ENCODE measurements at places on chromosomes 6 and 20. TPM values are rescaled to one million over a fixed set of nuclear protein-coding genes. Genes with fewer than 3 reads are reported as not detected.

MYT1 gene
- polyA plus RNA-seq, result not detected

SLC44A4 gene
- not detected for polyA plus RNA-seq

ECHDC1 gene
- polyA plus RNA-seq, result 65.7 TPM

PGBD1 gene
- polyA plus RNA-seq, result 1.7 TPM

TSHZ2 gene
- not detected for polyA plus RNA-seq

OVOL2 gene
- polyA plus RNA-seq, result not detected

PLA2G7 gene
- 0.26 TPM for polyA plus RNA-seq

OR2B6 gene
- not detected for polyA plus RNA-seq

PDE7B gene
- not detected for polyA plus RNA-seq

DNA sequence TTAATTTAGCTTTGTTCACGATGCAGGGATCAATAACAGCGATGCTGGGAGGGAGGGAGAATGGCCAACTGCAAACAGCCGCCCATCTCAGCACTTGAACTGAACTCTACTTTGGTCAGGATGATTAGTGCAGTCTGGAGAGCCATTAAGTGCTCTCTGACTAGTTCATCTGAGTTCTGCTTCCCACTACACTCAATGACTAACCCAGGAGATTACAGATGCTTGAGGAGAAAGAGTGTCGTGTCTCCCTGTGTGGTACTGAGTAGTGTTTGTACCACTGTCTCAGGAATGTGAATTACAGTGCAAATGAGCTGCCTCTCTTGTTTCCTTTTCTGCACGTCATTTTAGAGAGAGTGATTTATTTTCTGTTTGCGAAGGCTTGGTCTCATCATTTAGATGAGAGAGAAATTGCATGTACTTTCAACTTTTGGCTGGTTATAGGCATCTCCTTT lies 23.5 kb downstream of the CARMIL1 start:
- no peaks in the 10 kb centered on the region for H3K36me3 ChIP-seq
- no peaks in the 10 kb centered on the region for H3K4me1 ChIP-seq
- H3K27me3 ChIP-seq, result peaks cover 6% of the 10 kb centered on the region
- H3K4me3 ChIP-seq, result no peak overlapping the region

DNA sequence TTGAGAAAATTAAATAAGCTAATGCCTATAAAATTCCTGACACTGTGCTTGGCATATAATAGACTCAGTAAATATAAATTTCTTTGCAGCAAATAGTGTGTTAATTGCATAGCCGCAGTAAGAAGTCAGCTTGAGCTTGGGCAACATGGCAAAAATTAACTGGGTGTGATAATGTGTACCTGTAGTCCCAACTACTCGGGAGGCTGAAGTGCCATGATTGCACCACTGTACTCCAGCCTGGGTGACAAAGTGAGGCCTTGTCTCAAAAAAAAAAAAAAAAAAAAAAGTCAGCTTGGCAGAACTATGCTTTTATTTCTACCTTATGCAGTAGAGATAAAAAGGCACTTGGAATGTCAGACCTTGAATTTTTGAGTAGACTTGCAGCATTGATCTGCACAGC lies 121.8 kb downstream of the AKAP7 start:
- peaks cover 15% of the 10 kb centered on the region for H3K36me3 ChIP-seq
- H3K27ac ChIP-seq, result no peak overlapping the region
- no peak for DNase-seq
- H3K4me1 ChIP-seq, result peaks cover 13% of the 10 kb centered on the region

DNA sequence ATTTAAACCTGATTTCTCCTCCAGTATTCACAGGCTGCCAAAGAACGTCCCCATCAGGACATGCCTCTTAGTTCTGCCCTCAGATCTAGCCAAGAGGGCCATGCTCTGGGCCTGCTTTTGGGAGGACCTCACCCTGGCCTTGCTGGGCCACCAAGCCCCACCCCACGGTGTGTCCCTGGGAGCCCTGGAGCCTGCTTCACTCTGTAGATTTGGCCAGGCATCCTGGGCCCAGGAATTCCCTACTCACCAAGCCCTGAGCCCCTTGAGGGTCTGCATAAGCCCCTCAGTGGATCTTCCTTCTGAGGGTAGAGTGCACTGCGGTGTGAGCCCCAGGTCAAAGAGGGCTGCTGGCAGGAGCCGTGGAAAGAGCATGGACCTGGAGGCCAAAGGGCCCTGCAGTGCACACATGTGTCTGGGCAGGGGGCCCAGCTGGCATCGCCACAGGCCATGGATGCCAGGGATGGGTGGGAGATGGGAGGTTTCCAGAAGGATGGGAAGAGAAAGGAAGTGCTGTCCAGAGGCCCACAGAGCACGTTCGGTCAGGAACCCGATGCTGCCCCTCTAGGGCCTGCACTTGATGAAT lies 98.0 kb downstream of the DACT2 start:
- H3K4me1 ChIP-seq, result no peaks in the 10 kb centered on the region
- peaks cover 2% of the 10 kb centered on the region for H3K27me3 ChIP-seq
- DNase-seq, result no peak
- H3K27ac ChIP-seq, result no peak overlapping the region

DNA sequence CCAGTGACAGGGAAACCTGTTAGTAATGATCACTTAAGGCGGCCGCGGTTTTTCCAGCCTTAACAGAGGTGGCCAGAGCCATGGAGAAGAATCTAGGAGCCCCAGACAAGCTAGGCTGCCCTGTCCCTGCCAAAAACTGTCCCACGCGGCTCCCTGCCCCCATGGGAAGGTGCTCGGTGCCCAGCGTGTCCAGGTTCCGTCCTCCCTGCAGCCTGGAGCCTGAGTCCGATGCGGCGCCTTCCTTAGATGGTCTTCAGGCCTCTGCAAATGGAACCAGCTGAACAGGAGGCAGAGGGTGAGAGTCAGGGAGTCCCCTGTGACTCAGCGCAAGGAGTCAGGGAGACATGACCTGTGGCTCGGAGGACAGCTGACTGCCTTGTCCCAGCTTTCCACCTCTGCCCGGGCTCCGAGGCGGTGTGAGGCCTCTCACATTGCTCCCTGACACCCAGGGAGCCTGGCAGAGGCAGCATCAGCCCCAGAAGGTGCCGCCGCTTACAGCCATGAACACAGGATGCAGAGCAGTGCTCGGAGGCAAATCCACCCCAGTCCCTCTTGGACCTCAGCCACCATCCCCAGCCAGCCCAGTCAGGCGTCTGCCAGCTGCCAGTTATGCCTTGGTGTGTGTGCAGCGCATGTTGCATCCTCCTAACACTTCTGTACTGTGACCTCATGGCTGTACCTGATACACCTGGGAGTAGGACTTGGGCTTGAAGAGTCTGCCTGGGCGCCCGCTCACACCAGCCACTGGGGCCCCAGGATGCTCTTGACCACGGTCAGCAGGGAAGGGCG lies 377.7 kb downstream of the CDH4 start:
- no peaks in the 10 kb centered on the region for H3K4me1 ChIP-seq
- H3K4me3 ChIP-seq, result no peak overlapping the region
- H3K36me3 ChIP-seq, result no peaks in the 10 kb centered on the region
- DNase-seq, result no peak
- H3K27ac ChIP-seq, result no peak overlapping the region
- no peaks in the 10 kb centered on the region for H3K27me3 ChIP-seq

DNA sequence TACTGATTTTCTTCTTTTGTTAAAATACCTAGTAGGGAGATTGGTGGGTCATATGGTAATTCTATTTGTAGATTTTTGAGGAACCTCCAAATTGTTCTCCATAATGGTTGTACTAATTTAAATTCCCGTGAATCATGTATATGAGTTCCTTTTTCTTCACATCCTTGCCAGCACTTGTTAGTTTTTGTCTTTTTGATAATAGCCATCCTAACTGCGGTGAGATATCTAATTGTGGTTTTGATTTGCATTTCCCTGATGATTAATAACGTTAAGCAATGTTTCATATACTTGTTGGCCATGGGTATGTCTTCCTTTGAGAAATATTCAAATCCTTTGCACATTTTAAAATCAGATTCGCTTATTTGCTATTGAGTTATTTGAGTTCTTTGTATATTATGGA lies 110.9 kb downstream of the JAG1 start:
- peaks cover 9% of the 10 kb centered on the region for H3K36me3 ChIP-seq
- DNase-seq, result no peak
- no peak overlapping the region for H3K4me3 ChIP-seq
- H3K27ac ChIP-seq, result no peak overlapping the region
- H3K4me1 ChIP-seq, result peaks cover 59% of the 10 kb centered on the region

GRCh38 chr6:162387718-162388382 lies 339.7 kb downstream of the PRKN start:
- no peaks in the 10 kb centered on the region for H3K4me1 ChIP-seq
- H3K4me3 ChIP-seq, result no peak overlapping the region
- H3K36me3 ChIP-seq, result no peaks in the 10 kb centered on the region
- no peak overlapping the region for H3K27ac ChIP-seq

DNA sequence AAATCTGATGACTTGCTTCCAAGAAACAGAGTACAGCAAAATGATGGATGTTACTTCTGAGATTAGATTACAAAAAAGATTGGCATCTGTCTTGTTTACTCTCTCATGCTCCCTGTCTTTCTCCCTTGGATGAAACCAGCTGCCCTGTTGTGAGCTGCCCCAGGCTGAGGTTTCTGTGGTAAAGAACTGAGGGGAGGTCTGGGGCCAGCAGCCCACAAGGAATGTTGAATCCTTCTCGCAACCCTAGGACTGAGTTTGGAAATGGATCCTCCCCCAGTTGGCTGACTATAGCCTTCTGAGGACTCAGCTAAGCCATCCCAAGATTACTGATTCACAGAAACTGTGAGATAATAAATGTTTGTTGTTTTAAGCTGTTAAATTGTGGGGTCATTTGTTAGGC lies 5.6 kb upstream of the HECA start:
- H3K4me3 ChIP-seq, result no peak overlapping the region
- H3K27ac ChIP-seq, result no peak overlapping the region
- no peak for DNase-seq
- no peaks in the 10 kb centered on the region for H3K36me3 ChIP-seq

DNA sequence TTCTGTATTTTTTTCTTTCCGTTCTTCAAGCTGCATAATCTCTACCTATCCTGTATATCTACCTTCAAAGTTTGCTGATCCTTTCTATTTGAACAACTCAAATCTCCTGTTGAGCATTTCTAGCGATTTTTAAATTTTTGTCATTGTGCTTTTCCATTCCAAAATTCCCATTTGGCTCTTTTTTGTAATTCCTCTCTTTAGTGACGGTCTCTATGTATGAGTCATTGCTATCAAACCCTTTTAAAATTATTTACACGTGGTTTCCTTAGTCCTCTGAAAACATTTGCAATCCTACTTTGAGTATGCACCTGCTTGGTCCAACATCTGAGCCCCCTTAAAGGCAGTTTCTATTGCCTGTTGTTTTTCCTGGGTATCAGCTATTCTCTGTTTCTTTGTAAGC lies 100.5 kb upstream of the FOXC1 start:
- no peak for DNase-seq
- no peaks in the 10 kb centered on the region for H3K36me3 ChIP-seq
- no peaks in the 10 kb centered on the region for H3K4me1 ChIP-seq
- no peak overlapping the region for H3K4me3 ChIP-seq
- no peak overlapping the region for H3K27ac ChIP-seq
- H3K27me3 ChIP-seq, result peaks cover 20% of the 10 kb centered on the region

DNA sequence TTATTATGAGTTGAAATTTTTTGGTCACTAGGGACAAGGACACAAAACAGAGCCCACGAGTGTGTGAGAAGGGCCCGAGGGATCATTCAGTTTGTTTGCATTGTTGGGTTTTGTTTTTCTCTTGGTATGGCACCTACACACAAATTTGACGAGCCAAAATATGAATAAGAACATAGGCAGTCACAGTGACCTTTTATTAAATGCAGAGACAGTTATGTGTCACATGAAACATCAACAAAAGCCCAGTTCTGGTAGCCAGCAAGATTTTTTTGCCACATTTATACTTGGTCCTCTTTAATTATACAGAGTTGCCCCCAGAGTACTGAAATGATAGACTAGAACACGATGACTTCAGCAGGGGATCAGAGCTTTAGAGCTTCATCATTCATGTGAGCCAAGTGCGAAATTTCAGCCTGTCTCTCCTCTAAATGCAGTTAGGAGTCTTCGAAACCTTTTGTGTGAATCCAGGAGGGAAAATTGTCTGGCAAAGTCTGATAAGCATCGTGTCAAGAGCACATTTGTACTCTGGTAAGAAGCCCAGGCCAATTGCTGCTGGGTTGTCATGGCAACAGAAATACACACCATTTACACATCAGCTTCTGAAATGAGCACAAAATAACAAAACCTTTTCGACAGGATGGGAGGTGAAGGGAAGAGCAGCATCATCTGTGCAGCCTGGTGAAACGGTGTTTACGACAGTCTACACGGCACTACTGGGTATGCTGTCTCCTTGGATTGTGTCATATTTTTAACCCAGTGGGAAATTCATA lies 79.2 kb upstream of the RIPOR2 start:
- no peak overlapping the region for H3K4me3 ChIP-seq
- no peak for DNase-seq
- no peaks in the 10 kb centered on the region for H3K27me3 ChIP-seq
- peaks cover 7% of the 10 kb centered on the region for H3K36me3 ChIP-seq
- H3K27ac ChIP-seq, result peak overlapping the region; percentile 72

- no peak for DNase-seq
- no peaks in the 10 kb centered on the region for H3K36me3 ChIP-seq
- peaks cover 1% of the 10 kb centered on the region for H3K4me1 ChIP-seq
- H3K4me3 ChIP-seq, result no peak overlapping the region
- H3K27me3 ChIP-seq, result peaks cover 2% of the 10 kb centered on the region
These were observed 322.2 kb downstream of the SOX4 start for GRCh38 chr6:21915707-21916260.

DNA sequence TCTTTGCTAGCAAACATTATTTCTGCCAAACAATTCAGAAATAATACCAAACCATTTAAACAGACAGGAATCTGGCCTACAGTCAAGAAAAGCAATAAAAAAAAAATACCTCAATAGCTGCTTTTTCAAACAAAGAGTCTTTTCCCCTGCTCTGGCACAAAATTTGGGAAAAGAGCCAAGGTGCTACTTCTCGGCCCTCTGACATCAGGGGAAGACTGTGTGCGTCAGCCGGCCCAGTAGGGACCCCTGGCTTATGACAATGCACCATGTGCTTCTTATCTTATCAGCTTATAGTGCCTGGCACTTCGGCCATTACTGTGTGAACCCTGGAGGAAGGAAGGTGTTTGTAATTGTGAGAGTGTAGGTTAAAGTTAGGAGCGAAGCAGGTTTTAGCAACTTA lies 89.4 kb downstream of the PDE10A start:
- H3K4me1 ChIP-seq, result no peaks in the 10 kb centered on the region
- H3K27ac ChIP-seq, result no peak overlapping the region
- no peaks in the 10 kb centered on the region for H3K27me3 ChIP-seq
- H3K36me3 ChIP-seq, result no peaks in the 10 kb centered on the region
- DNase-seq, result no peak
- no peak overlapping the region for H3K4me3 ChIP-seq

GRCh38 chr6:111605100-111605751 lies 452 bp downstream of the TRAF3IP2 start:
- no peak for DNase-seq
- peaks cover 37% of the 10 kb centered on the region for H3K4me1 ChIP-seq
- H3K36me3 ChIP-seq, result no peaks in the 10 kb centered on the region
- H3K4me3 ChIP-seq, result peak overlapping the region; percentile 100

DNA sequence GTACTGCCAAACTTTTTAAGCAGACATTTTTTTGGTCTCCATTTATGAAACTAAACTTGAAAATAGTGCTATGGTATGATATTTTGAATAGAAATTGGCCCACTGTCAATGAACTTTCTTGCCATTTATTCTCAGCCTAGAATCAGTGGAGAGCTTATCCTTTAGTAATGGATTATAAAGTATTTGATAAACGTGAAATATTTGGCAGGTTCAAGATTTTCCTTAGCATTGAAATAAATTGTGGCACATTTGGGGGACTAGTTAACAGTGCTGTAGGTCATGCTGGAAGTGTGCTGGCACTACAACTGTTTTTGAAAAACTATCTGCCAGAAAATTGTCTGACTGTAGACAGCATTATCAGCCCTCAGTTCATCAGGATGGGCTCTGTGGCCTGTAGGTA lies 2.1 kb downstream of the PRSS35 start:
- peaks cover 14% of the 10 kb centered on the region for H3K27me3 ChIP-seq
- H3K27ac ChIP-seq, result no peak overlapping the region
- DNase-seq, result no peak
- no peak overlapping the region for H3K4me3 ChIP-seq
- no peaks in the 10 kb centered on the region for H3K36me3 ChIP-seq
- peaks cover 11% of the 10 kb centered on the region for H3K4me1 ChIP-seq
